ENCODE measurements at places on chromosomes 12 and 14.
A peak's percentile ranks its signal among the peaks of the same experiment; 100 is the strongest.

DNA sequence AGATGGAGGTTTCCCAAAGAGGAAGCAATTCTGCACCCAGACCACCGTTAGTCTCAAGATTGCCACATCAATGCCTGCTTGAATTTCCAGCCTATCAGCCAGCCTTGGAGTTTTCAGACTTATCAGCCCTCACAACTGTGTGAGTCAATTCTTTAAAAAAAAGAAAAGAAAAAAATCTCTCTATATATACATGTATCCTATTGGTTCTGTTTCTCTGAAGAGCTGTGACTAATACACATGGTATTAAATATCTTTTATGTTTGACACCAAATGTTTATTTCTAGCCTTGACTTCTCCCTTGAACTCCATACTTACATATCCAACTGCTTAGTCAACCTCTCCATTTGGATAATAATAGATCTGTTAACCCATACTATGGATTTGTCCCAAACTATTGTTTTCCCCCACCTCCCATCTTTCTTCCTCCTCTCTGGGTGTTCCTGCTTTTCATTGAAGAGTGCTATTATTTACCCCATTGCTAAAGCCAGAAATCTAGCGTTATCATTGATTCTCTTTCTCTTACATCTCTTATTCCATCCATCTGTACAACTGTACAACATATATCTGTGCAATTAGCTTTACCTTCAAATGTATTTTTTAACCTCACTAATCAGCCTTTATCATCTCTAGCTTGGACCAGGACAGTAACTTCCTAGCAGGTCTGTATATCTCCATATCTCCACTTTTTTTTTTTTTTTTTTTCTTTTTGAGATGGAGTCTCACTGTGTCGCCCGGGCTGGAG is 22.7 kb upstream of the EID3 start:
- DNase-seq = peak; percentile 80

DNA sequence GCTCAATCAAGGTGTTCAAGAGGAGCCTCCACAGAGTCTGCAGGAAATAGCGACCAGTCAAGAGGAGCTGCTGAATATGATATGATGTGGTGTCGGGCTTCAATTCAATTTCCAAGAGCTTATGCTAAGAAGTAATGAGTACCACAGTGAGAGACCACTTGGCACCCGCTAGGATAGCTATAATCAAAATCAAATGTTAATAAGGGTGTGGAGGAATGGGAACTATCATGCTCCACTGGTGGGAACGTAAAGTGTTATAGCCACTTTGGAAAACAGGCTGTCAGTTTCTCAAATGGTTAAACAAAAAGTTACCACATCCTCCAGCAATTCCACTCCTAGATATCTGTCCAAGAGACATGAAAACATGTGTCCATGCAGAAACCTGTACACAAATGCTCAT is 6.7 kb downstream of the POLR3B start:
- DNase-seq = no peak

DNA sequence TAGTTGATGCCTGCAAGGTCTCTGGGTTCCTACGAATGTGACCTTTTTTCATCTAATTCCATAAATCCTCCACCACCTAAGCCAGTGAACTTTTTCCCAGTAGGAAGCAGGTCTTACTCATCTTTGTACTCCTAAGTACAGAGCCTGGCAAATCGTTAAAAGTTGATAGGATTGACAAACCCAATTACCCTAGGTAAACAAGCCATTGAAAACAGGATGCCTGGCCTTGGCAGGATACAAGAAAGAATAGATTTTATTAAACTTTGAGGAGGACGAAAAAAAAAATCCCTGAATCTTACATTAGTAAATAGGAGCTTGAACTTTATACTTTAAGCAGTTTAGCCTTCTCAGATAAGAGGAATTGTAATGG is 5.6 kb downstream of the TBPL2 start:
- no peak for DNase-seq

DNA sequence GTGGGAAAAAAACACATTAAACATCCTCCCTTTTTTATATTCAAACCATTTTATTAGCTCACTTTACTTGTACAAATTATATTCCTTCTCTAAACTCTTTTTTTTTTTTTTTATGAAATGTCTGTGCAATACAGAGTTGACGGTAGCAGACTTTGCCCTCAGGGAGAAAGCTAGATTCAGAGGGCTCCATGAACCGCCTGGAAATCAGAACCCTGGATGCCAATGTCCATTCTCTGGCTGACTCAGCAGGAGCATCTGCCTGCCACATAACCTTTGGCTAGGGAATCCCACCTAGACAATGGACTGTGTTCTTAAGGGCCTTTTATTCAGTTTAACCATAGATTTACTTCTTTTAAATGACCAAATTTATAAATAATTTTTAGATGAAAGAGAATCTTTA is 467.0 kb downstream of the MDGA2 start:
- no peak for DNase-seq

- DNase-seq = no peak
Observed at GRCh38 chr12:108477055-108477880, 37.8 kb upstream of the FICD start.

- no peak for DNase-seq
Observed at GRCh38 chr12:104858611-104859543, 99.2 kb downstream of the SLC41A2 start.

DNA sequence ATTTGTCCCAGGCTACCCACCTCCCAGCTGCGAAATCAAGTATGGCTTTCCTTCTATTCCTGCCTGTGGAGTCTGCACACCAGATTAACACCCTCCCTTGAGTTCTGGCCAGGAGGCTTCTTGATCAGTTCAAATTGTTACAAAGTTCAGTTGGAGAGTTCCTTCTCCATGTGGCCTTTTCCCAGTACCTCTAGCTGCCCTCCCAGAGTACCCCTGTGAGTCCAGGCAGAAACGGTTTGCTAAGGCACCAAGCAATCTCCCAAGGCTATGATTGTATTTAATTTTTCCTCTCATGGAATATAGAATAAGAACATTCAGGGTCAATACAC is 49.7 kb upstream of the ERGIC2 start:
- no peak for DNase-seq

- DNase-seq = peak; percentile 62
Observed at GRCh38 chr12:118356809-118357256, 15.9 kb downstream of the TAOK3 start.

GRCh38 chr14:100423317-100424010 is 100.3 kb downstream of the SLC25A47 start:
- peak; percentile 56 for DNase-seq

- no peak for DNase-seq
Observed at GRCh38 chr14:95931384-95931783, 54.8 kb downstream of the TUNAR start.

GRCh38 chr12:74945771-74946198 is 263.9 kb downstream of the KCNC2 start:
- no peak for DNase-seq

- no peak for DNase-seq
Observed at GRCh38 chr12:77384941-77385340, 319.6 kb upstream of the E2F7 start.

- no peak for DNase-seq
Observed at GRCh38 chr14:101351146-101351545, 210.1 kb upstream of the DIO3 start.
